ENCODE measurements at places on chromosomes 12 and 14.

GRCh38 chr14:72625689-72626088 lies 268.2 kb downstream of the DPF3 start:
- DNase-seq, result no peak

GRCh38 chr14:40240245-40240859 lies 808.1 kb upstream of the FBXO33 start:
- no peak for DNase-seq

DNA sequence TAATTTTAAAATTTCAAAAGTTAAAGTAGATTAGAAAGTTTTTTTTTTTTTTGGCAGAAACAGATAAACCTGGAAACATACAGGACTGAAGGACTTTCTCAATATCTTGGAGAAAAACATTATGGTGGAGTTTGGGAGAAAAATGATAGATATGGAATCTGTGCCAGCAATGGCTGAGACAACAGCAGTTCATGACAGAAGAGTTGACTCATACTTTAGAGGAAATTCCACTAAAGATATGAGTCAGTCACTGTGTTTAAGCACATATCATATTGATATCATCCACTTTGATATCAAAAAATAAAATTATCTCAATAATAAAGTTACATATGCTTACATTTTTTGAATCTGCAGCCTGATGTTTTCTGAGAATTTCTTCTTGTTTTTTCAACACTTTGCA lies 193.9 kb upstream of the OR4E1 start:
- DNase-seq, result no peak

- DNase-seq, result no peak
These were observed 28.9 kb upstream of the PLEKHG3 start for GRCh38 chr14:64675312-64675711.

DNA sequence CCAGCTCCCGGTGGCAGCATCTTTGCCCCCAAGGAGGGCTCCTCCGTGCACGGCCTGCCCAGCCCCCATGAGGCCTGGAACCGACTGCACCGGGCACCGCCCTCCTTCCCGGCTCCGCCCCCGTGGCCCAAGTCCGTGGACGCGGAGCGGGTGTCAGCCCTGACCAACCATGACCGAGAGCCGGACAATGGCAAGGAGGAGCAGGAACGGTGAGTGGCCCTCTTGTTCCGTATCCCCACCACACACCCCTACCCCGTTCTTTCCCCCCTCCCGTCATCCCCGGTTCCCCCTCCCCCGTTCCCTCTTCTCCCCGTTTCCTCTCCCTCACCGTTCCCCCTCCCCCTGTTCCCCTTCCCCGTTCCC lies 28.3 kb downstream of the LRCOL1 start:
- DNase-seq, result no peak

DNA sequence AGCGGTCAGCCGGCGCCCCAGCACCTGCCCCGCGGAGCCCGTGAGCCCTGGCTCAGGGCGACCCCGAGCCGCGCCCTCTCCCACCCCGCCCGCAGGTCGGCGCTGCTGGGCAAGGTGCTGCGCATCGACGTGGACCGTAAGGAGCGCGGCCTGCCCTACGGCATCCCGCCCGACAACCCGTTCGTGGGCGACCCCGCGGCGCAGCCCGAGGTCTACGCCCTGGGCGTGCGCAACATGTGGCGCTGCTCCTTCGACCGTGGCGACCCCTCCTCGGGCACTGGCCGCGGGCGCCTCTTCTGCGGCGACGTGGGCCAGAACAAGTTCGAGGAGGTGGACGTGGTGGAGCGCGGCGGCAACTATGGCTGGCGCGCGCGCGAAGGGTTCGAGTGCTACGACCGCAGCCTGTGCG lies 14.4 kb downstream of the HHIPL1 start:
- DNase-seq, result no peak

- no peak for DNase-seq
These were observed 6.7 kb upstream of the VCPKMT start for GRCh38 chr14:50123062-50123461.

GRCh38 chr14:83994020-83994419 lies 1535.9 kb upstream of the FLRT2 start:
- DNase-seq, result no peak

GRCh38 chr12:130011611-130012385 lies 108.0 kb upstream of the TMEM132D start:
- no peak for DNase-seq

- DNase-seq, result no peak
These were observed 13.0 kb upstream of the LEMD3 start for GRCh38 chr12:65156366-65156841.

- DNase-seq, result no peak
These were observed 60.9 kb upstream of the TMEM263 start for GRCh38 chr12:106894774-106895173.

GRCh38 chr12:31867292-31867691 lies 91.9 kb upstream of the RESF1 start:
- no peak for DNase-seq

DNA sequence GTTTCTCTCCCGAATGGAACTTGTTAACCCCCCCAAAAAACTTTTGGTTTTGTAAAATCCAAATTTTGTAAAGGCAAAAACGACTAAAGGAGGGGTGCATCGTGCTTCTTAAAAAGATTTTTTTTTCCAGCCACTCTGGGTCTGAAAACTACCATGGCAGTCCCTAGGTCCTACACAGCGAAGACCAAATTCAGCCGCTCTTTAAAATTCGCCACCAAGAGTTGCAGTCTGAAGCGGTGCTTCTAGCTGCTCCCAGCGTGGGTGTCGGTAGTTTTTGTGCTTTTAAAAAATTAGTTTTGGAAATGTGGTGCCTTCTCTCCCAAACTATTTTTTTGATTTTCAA lies 873 bp upstream of the GSC start:
- DNase-seq, result no peak

DNA sequence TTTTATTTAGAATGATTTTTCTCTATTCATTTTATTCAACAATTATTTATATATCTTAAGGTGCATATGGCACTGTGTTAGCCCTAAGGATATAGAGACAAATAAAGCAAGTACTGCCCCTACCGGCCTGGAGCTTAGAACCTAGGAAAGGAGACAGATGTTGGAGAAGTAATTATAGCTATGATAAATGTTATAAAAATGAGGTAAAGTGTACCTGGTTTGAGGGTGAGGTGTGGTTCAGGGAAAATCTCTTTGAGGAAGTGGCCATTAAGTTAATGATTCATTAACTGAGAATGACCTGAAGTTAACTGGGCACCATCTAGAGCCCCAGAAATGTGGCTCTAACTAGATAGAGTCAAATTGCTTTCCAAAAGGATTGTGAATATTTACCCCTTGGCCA lies 31.9 kb downstream of the CDKL1 start:
- DNase-seq, result no peak

GRCh38 chr12:90905691-90906370 lies 49.1 kb downstream of the CCER1 start:
- DNase-seq, result no peak

DNA sequence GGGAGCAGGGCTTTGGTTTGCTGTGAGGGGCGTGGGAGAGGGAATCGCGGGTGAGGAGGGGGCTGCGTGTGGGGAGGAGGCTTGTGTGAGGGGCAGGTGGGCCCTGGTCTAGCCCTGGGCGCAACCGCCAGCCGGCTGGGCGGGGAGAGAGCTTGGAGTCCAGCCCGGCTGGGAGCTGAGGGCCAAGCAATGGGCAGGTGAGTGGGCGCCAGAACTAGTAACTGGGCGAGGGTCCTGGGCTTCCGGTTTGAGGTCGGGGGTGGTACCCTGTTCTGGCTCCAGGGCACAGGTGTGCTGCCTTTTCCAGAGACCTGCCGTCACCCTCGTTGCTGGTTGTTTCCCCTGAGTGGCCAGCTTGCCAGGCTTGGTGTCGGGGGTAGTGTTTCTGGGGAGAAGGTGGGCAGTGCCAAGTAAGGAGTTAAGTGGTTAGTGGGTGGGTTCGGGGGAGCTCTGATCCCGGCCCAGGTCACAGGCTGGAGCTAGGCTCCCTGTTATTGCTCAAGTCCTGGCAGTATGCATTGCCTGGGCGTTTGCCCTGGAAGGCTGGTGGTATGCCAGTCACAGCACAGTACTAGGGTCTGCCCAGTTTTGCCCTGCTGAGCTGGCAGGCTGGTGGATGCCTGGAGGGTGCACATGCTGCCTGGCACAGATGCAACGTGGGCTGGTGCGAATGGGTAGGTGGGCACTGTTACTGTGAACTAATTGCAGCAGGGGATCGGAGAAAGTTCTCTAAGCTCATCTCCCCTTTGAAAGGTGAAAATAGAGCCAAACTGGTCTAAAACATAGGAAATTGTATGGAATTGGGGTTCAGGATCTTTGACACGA lies 683 bp downstream of the CIPC start:
- DNase-seq, result peak; percentile 2

GRCh38 chr12:90921536-90921935 lies 33.4 kb downstream of the CCER1 start:
- no peak for DNase-seq

GRCh38 chr14:101064121-101064661 lies 160.7 kb upstream of the RTL1 start:
- DNase-seq, result no peak

DNA sequence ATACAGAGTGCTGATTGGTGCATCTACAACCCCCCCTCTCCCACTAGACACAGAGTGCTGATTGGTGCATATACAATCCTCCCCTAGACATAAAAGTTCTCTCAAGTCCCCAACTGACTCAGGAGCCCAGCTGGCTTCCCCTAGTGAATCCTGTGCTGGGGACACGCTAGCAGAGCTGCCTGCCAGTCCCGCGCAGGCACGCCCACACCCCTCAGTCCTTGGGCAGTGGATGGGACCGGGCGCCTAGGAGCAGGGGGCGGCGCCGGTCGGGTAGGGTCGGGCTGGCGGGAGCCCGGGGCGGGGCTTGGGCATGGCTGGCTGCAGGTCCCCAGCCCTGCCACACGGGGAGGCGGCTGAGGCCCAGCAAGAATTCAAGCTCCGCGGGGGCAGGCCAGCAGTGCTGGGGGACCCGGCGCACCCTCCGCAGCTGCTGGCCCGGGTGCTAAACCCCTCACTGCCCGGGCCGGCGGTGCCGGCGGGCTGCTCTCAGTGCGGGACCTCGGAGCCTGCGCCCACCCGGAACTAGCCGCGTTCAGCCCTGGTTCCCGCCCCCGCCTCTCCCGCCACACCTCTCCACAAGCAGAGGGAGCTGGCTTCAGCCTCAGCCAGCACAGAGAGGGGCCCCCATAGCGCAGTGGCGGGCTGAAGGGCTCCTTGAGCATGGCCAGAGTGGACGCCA lies 64.3 kb upstream of the DDHD1 start:
- DNase-seq, result peak; percentile 24

GRCh38 chr14:70188659-70189455 lies at the start of gene SLC8A3:
SLC8A3 (minus strand) TSS chr14:70188951; CDS start chr14:70168422, 20,529 bp downstream.
- no peak for DNase-seq

DNA sequence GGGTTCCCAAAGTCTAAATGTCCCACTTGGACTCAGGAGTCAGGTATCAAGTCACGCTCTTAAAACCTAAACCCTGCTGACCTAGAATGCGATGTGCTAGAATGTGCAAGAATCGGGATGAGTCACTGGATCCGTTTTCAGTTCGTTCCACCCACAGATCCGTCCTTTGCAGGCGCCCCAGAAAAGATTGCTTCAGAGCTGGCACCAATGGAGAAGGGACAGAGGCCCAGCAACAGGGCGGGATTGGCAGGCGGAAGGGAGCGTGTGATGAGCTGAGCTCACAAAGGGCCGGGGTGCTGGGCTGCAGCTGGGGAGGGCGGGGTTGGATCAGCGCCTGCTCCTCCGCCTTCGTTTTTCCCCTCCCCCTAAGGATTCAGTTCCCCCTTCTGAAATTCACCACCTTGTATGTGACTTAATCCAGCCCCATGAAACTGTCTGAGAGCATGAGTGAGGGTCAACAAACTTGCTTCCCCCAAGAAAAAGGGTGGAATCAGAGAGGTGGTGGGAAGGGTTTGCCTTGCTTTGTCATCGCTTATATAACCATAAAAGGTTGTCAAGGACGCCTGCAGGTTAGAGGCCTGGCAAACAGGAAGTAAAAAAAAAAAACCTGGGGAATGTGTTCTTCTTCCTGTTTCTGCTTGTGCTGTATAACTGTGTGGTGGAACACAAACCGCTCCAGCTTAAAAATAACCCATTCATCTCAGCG lies 2.8 kb upstream of the UBC start:
- DNase-seq, result peak; percentile 65

DNA sequence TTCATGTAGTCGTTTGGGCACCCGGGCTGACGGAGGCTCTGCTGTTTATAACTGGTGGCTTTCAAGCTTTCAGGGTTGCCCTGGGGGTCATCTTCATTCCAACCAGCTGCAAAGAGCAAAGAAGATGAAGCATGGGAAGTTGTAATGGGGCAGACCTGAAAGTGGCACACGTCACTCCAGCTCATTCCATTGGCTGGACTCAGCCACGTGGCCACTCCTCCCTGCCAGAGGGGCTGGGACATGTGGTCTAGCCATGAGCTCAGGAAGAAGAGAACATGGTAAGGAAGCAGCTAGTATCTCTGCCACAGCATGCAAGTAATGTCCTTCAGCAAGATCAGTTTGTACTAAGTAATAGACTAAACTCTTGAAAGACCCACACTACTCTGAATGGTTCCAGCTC lies 51.7 kb upstream of the FERMT2 start:
- DNase-seq, result no peak

GRCh38 chr14:21791749-21792148 lies 118.1 kb upstream of the OR4E1 start:
- DNase-seq, result no peak

GRCh38 chr12:123242116-123242904 lies 9.1 kb downstream of the MTRFR start:
- no peak for DNase-seq

GRCh38 chr14:81170829-81171195 lies 49.9 kb downstream of the GTF2A1 start:
- DNase-seq, result no peak

DNA sequence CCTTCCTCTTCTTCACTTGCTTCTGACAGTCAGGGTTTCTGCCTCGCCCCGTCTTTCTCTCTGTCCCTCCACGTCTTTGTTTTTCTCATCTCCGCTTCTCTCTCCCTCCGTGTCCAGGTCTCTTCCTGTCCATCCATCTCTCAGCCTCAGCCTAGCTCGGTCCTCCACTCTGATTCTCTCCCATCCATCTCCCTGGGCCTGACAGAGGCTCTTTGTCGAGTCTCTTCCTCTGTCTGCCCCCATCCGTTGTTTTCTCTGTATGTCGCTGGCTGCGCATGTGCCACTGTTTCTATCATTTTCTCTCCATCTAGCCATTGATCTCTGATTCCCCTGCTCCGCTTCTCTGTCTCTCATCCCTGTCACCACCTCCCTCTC lies 328.9 kb upstream of the TBX3 start:
- no peak for DNase-seq

- DNase-seq, result no peak
These were observed 60.9 kb upstream of the OR4E1 start for GRCh38 chr14:21734457-21735074.

DNA sequence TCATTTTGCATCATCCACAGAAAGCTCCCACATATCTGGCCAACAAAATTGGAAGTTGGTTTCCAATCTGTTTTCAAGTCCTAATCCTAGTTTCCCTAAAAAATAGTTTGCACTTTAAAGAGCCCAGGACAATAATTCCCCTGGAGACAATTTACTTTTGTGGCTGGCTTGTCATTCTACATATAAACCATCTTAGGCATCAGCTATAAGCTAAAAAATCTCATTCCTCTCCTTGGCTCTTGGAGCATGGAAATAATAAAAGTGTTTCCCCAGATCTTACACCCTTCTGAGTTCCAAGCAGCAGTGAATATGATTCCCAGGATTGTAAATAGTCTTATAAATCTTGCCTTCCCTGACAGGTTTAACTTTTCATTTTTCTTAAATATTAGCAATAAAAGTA lies 89.1 kb upstream of the NUDT4 start:
- no peak for DNase-seq

All from stimulated activated CD8-positive, alpha-beta memory T cell treated with anti-CD3 and anti-CD28 coated beads, Interleukin-7, amount 100 ng/mL, for 1 hour (primary cell).